ENCODE measurements at places on chromosomes 11 and 22.

DNA sequence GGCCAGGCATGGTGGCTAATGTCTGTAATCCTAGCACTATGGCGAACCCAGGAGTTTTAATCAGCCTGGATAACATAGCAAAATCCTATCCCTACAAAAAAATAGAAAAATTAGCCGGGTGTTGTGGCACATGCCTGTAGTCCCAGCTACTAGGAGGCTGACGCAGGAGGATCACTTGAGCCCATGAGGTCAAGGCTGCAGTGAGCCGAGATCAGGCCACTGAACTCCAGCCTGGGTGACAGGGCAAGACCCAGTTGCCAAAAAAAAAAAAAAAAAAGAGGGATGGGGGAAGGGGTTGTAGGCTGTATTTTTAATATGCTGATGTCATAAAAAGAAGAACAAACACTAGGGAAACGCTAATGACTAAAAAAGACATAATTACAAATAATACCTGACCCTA is 12.1 kb downstream of the DDX6 start:
- DNase-seq, result no peak

DNA sequence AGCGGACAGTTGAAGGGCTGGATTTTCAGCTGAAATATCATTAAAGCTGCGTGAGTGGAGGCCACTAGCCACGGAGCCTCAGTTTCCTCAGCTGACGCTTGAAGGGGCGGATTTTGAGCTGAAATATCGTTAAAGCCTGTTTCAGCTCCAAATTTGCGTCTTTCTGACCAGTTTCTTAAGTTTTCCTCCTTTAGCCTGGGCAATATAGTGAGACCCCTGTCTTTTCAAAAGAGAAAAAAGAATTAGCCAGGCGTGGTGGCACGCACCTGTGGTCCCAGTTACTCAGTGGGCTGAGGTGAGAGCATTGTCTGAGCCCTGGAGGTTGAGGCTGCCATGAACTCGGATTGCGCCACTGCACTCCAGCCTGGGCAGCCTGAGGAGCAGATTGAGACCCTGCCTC is 3.7 kb downstream of the AP2A2 start:
- no peak for DNase-seq

- DNase-seq, result no peak
These were observed 19.2 kb downstream of the MICALL1 start for GRCh38 chr22:37925330-37925729.

GRCh38 chr22:43113526-43114251 is 3.1 kb downstream of the BIK start:
- no peak for DNase-seq

- DNase-seq, result no peak
These were observed 147.4 kb downstream of the BBOX1 start for GRCh38 chr11:27187848-27188621.

Measured in activated CD4-positive, alpha-beta T cell treated with anti-CD3 and anti-CD28 coated beads for 24 hours (primary cell).